ENCODE measurements at places on chromosomes 1 and 21.
A peak's percentile ranks its signal among the peaks of the same experiment; 100 is the strongest.

DNA sequence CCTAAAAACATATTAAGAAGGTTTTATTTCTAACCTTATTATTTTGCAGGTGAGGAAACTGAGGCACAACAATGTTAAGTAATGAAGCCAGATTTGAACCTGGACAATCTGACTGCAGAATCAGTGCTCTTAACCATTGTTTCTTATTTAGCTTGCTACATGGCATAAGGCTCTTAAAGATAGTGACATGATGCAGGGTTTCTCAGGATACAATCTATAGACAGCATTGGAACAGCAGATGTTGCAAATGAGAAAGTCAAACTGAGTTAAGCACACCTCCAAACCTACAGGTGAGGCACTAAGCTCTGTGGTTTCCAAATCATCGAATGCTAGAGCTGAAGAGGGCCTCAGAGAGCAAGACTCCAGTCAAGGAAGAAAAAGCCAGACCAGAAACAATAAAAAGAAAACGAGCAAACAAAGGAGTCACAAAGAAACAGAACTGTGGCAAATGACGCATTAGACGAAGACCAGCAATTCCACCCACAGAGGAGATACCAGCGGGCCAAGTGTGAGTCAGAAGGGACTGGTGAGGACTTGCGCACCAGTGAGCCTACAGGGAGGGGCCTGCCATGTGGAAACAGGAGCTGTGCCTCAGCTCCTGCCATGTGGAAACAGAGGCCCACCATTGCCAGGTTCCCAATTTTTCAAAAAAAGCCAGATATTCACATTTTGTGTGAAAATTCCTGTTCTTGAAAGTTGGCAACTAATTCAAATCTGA is 14.4 kb downstream of the CD58 start:
- no peak for DNase-seq

GRCh38 chr1:97070376-97070775 is 348.8 kb downstream of the PTBP2 start:
- DNase-seq = no peak

DNA sequence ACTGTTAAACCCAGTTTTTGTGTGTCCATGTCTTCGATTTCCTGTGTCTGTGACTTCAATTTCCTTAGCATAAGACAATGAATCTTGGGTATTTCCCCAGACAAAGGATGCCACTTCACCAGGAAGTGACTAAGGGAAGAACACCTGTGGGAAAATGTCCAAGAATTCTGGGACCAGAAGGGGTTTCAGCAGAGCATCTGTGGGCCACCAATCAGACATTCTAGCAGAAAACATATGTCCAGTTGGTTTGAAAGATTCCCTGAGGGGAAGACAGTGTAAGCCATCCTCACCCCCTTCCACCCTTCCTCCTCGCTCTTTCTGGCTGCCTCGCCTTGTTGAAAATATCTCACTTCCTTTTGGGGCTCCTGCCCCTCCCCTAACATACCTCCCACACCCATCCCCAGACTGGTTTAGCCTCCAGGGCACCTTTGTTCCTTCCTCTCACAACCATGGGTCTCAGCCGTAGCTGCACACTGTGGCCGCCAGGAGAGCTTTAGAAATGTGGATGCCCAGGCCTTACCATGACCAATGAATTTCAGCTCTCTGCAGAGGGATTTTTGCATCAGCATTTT is 25.5 kb upstream of the IFNAR1 start:
- DNase-seq = peak; percentile 38

DNA sequence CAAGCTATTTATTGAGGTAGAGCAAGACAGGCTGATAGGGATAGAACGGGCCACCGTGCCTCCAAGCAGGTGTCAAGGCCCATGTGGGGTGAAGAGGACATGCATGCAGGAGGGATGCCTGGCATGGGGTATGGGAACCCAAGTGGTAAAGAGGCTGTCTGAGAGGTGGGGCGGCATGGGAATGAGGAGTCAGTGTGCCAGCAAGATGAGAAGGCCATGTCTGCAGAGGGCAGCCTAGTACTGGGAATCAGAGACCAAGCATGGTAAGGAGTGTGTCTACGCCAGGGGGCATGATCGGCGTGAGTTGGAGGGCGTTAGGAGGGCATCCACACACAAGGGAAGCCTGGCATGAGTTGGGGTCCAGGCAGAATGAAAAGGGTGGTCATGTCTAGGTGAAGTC is 303.7 kb upstream of the PLD5 start:
- DNase-seq = no peak

DNA sequence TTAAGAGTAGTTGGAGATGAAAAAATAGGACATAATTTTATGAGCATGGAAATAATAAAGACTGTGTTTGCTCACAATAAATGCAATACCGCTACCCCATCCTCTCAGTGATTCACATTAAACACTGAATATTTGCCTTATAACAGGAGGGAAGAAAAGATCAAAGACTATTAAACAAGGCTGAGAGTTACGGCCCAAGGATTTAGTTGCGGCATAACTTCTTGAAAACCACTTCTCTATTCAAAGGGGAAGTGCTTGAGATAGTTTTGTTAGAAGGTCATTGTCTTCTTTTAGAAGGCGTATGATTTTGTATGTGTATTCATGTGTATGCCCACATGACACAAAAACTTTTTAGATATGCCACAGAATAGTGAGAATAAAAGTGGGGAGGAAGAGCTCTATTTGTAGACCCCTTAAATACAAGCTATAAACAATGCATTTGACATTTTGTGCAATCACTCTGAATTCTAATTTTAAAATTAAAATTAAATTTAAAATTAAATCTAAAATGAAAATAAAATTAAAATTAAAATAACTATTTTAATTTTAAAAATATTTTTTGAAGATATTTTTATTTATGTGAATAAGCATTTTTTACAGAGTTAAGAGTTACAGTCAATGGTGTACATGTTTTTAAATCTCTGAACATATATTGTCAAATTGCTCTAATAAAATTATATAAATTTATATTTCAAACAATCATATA is 986.6 kb upstream of the ADAMTS5 start:
- DNase-seq = no peak

DNA sequence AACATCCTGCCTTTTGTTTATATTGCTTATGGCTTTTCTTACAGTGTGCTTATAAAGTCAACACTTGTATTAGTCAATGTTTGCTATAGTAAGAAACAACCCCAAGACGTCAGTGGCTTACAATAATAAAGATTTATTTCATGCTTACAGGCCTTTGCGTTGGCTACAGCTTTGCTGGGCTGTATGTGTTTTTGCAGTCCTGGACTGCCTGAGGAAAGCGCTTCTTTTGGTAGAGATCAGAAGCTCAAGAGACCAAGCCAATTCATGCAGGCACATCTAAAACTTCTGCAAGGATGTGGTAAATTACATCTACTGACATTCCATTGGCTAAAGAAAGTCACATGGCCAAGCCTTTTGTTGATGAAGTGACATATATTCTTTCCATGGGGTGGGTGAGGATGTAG is 17.5 kb upstream of the PRKAA2 start:
- DNase-seq = no peak

DNA sequence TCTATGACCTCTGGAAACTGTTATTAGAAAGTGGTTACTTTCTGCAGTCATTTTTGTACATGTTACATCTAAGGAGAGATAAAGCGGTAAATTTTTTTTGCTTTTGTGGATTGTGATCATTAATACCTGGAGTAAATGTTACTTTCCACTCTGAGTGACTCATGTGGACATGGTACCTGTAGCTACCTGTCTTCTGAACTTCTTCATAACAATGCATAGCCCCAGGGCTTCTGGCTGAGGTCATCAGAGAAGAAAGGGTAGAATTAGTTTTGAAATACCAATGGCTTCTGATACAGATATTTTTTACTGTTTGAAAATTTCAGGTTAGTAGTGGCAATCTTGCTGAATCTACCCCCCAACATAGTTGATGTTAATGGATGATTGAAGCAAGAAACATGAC is 489.3 kb downstream of the RWDD3 start:
- DNase-seq = no peak

GRCh38 chr1:235075048-235075776 is 53.4 kb downstream of the TOMM20 start:
- no peak for DNase-seq

- no peak for DNase-seq
Observed at GRCh38 chr1:48019714-48020315, 22.6 kb upstream of the TRABD2B start.

DNA sequence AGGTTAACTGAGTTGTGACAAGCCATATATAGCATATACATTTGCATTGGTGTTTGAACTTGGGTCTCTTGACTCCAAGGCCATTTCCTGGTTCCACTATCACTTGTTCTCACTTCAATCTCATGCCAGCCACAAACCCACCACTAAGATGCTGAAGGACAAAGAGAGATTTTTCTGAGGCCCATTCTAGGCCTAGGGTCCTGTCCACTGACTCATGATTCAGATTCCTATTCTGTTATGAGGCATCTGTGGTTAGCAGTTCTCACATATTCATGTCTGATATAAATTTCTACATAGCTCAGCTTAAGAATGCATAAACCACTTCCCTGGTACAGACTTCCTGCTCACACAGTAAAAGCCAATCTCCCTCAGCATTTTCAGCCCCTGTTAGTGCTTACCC is 326.1 kb upstream of the BEND5 start:
- no peak for DNase-seq

DNA sequence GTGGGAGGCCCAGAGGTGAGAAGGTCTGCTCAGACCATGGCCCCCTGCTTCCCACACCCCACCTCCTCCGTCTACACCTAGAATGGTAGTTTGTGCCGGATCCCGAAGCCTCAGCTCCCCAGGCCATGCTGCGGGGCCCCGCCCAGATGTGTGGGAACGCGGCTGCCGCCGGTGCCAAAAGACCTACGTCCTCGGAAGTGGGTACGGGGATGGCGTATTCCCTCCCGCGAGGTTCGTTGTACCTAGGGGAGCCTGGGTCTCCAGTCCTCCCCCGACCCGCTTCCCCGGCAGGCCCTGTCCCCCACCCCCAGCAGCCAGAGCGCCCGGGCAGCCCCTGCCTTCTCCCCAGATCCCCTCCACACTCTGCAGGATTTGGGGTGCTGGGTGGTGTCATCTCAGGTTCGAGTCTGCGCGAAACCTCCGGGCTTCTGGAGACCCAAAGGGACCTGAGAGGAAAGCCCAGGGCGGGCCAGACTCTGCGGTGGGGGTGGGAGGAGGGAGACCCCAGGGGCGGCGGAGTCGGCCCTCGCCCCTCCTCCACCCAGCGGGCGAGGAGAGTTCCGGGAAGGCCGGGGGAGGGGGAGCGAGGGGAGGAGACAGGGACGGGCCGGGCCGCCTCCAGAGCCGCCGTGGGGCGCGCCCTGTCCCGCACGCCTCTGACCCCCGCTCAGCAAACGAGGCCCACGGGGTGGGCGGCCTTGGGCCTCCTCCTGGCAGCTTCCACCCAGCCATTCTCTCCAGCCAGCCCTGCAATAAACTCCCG is 6.2 kb upstream of the PRDM16 start:
- no peak for DNase-seq

DNA sequence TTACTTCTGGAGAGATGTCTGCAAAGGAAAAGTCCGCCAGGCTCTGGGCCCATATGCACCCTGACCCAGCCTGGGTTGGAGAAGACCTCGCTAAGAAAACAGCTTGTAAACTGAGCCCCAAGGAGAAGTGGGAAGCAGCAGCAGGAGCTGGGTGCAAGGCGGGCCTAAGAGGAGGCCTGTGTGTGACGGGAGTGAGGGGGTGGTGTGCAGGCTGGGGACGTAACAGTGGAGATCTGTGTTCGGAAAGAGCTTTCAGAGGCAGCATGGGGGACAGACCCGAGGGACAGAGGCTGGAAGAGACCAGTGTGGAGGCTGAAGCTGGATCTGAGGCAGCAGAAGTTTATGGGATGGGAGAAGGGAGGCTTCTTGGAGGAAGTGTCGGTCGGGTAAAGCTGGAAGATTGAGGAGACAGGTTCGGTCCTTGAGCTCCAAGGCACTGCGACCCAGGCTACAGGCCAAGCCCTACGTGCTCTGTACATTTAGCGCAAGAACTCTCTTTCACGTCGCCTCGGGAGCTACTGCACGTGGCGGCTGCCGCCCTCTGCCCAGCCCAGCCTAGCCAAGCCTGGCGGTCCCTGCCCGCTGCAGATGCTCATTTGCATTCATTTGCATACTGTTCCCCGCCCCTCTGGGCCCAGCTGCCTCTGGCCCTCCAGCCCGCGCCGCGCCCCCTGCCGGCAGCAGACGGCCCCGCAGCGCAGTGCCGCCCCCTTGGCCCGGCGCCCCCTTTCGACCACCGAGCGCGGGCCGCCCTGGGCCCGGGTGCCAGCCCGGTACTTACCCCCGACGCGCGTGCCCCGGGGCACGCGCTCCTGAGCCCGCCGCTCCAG is 6.3 kb downstream of the HPCA start:
- no peak for DNase-seq

- DNase-seq = no peak
Observed at GRCh38 chr1:205317311-205317917, 4.1 kb downstream of the NUAK2 start.

GRCh38 chr1:150820730-150821512 is 12.9 kb upstream of the CTSK start:
- DNase-seq = no peak

DNA sequence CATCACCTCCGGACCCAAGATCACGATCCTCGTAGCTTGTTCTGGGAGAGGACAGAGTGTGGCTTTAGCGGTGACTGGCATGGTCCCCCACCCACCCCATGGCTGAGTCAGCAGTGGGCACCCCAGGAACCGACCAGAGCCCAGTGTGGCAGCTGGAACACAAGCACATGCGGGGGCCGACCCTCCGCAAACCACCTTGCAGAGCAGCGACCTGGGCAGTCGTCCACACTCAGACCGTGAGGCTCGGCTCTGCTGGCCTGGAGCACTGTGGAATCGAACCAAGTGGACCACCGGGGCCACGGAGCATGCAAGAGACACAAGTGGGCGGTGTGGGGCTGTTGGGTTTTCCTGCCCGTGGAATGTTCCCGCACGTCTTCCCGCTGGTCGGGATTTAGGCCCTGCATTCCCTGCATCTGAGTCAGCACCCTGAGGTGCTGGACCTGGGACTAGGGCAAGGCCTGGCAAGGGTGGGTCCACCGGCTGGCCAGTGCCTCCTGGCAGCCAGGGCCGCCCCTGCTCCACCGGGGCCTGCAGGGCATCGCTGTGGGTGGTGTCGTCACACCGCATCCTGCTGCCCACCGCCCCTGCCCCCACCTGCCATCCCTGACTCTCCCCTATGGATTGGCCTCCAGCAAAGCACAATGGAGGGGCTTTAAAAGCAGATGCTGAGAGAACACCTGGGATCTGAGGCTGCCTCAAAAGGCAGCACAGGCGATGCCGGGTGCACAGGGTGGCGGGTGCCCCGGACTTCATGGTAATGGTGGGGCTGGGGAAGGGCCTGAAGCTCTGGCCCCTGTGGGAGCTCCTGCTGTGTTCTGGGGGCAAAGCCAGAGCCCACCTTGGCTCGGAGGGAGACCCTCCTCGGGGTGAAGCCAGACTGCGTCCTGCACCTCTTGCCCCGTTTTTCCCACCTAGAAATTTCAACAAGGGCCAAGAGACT is 18.5 kb downstream of the MORN1 start:
- DNase-seq = no peak

DNA sequence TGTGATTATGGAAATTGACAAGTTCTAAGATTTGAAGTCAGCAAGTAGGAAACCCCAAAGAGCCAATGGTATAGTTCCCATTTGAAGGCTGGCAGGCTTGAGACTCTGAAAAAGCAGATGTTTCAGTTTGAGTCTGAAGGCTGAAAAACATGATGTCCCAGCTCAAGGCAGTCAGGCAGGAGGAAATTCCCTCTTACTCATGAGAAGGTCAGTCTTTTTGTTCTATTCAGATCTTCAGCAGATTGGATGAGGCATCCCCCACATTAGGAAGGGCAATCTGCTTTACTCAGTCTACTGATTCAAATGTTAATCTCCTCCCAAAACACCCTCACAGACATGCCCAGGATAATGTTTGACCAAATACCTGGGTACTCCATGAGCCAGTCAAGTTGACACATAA is 372.5 kb upstream of the ST6GALNAC5 start:
- DNase-seq = no peak

GRCh38 chr1:244137276-244137675 is 86.2 kb downstream of the ZBTB18 start:
- DNase-seq = no peak

GRCh38 chr1:180287988-180288705 is 58.1 kb downstream of the LHX4 start:
- DNase-seq = no peak

All from KG1 (cell line).